ENCODE measurements at places on chromosomes 4 and X. TPM values are rescaled to one million over a fixed set of nuclear protein-coding genes. Genes with fewer than 3 reads are reported as not detected.

GRCh38 chr4:133483600-133484246 is 334.6 kb downstream of the PCDH10 start:
- DNase-seq = no peak

- DNase-seq = no peak
These were observed 161.5 kb downstream of the PPARGC1A start for GRCh38 chr4:23728393-23728792.

- no peak for DNase-seq
These were observed 2702.5 kb downstream of the PCDH7 start for GRCh38 chr4:33422656-33423055.

DNA sequence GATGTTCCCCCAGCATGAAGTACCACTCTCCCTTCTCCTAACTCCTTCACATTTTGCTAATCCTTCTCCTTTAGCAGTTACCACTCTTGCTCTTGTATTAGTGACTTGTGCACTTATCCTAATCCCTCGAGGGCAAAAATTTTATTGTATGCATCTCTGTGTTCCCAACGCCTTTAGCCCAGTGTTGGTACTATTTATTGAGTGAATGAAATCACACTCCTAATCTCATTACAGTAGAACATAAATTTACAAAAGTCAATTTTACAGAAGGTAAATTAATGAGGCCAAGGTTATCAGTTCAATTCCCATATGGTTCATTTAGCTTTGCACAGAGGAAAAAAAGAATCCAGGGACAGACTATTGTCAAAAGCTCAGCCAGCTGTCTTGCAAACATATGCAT is 178.4 kb downstream of the NR3C2 start:
- DNase-seq = no peak

GRCh38 chrX:156004256-156004655 is 6.8 kb downstream of the IL9R start:
- DNase-seq = no peak

- peak; percentile 19 for DNase-seq
These were observed 23.0 kb upstream of the PGM2 start for GRCh38 chr4:37803348-37803973.

- no peak for DNase-seq
These were observed 138.9 kb downstream of the SOWAHB start for GRCh38 chr4:76758996-76759395.

DNA sequence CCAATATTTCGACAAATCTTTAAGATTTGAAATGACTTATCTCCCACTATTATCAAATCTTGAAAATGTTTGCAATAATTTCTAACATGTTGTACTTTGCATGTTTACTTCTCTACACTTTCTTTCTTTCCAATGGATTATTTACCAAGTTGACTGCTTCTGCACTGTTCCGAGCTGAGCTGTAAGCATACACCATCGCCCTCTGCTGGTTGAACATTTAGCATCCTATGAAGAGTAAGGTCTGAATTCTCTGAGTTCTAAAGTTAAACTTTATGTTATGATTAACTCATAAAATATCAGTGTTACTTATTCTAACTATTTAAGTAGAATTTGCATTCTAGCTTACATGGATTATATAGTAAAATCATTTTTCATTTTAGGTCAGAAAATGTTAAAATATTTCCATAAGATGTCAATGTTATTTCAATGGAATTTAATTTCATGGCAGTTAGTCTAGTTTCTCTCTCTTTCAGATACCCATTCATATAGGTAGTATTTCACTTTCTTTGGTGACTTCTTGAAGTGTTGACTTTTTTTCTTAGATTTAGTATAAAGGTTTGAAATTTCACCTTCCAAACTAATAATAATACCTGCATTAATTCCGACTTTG is 137.4 kb downstream of the DKK2 start:
- peak; percentile 24 for DNase-seq

The COPS4 gene
- 30.9 TPM for total RNA-seq

The DGAT2L6 gene
- total RNA-seq = not detected

The KCNIP4 gene
- not detected for total RNA-seq

The TEX11 gene
- not detected for total RNA-seq

Data from left lung (tissue), 14 donors.